CD4-positive, alpha-beta T cell treated with Interleukin-4 for 4 hours (primary cell): ENCODE measurements at places on chromosomes 16 and 17.

- no peak for DNase-seq
Observed at GRCh38 chr17:58362368-58363014, 10.5 kb upstream of the SUPT4H1 start.

DNA sequence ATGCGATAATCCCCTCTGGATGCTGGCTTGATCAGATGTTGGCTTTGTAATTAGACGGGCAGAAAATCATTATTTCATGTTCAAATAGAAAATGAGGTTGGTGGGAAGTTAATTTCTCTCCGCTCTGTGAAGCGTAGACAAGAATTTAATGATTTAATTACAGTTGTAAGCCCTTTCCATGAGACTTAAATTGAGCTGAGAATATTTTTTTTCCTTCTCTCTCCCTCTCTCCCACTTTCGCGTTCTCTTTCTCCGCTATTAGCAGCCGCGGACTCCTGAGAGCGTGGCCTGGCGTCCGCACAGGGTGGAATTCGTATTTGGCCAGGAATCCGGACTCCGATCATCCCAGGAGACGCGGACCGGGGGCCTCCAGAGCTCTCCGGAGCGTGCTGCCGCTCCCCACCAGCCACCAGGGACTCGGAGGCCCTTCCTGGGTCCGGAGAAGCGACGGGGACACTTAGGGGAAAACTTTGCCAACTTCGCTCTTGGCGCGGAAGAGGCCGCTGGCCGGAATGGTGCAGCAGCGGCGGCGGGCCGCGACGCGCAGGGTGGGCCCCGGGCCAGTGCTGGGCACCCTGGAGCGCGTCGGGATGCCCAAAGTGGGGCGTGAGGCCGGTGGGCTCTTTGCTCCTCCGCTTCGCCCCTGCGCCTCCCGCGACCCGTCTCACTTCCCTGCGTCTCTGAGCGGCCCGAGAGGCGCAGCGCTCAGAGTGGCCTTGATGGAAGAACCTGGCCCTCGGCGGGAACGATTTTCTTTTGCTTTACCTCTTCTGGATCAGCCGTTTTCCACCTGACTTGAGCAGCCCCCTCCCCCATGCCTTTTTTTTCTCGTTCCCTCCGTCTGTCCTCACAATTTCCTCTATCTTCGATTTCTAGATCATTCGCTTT, 3.6 kb upstream of the IRX3 start:
- DNase-seq = no peak

DNA sequence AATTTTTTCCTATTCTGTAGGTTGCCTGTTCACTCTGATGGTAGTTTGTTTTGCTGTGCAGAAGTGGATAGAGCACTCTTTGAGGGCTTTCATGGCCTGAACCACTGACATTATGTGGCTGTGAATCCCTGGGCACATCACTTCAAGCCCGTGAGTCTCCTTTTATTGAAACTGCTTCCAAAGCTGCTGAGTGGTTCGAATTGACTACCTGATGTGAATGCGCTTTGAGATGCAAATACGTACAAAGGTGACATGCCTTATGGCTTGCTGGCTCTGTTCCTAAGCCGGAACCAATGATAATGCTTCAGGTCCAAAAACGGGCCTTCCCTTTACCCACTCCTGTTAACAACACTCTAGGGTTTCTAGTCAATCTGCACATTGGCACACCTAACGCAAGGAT, 34.3 kb downstream of the ASPA start:
- no peak for DNase-seq

DNA sequence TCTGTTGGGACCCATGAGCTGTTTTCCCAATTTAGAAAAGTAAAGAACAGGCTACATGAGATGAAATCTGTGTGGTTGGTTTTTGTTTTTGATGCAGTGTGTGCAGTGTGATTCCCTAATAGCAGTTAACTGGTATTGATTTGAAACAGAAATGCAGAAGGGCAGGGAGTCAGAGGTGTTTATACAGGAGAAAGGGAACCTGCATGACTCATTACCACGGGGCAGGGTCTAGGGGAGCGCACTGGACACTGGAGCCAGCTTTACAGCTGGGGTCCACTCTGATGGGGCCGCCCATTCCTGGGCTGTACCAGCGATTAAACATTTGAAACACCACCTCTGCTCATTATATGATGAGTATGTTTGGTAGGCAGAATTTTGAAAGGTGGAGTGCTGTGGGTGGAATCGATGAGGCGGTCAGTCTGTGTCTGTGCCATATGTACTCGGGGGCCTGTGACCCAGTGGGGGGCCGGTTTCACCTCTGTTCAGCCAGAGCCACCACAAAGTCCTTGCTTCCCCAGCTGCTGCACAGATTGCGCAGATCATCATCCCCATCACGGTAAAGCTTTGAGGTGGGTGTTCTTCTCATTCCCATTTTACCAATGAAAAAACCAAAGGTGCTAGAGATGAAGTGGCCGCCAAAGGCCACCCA, 142.5 kb downstream of the CMIP start:
- no peak for DNase-seq

- DNase-seq = no peak
Observed at GRCh38 chr17:61337290-61337689, 62.4 kb upstream of the TBX2 start.

DNA sequence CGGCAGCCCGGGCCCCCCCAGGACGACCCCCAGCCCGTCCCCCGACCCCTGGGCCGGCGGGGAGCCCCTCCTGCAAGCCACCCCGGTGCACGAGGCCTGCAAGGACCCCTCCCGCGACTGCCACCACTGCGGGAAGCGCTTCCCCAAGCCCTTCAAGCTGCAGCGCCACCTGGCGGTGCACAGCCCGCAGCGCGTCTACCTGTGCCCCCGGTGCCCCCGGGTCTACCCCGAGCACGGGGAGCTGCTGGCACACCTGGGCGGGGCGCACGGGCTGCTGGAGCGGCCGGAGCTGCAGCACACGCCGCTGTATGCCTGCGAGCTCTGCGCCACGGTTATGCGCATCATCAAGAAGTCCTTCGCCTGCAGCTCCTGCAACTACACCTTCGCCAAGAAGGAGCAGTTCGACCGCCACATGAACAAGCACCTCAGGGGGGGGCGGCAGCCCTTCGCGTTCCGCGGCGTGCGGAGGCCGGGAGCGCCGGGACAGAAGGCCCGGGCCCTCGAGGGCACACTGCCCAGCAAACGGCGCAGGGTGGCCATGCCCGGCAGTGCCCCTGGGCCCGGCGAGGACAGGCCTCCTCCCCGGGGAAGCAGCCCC, 15.6 kb upstream of the ZFPM1 start:
- DNase-seq = peak; percentile 39

DNA sequence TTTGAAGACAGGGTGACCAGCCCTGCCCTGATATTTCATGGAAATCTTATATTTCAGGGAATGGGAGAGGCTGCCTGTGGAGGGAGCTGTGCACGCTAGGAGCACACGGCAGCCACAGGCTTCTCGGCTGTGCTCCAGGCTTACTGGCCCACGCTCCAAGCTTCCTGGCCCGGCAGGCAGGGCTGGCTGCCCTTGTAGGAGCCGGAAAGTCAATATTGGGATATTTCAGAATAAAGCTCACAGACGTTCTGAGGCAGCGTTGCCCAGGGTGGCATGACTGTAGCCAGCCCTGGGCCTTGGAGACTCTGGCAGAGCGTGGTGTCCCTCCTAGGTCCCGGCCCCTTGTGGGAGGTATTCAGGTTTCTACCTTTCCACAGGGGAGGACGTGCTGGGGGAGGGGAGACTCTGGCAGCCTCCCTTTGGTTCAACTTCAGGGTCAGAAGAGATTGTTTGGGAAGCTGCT, 95.6 kb downstream of the NPIPB11 start:
- DNase-seq = no peak

DNA sequence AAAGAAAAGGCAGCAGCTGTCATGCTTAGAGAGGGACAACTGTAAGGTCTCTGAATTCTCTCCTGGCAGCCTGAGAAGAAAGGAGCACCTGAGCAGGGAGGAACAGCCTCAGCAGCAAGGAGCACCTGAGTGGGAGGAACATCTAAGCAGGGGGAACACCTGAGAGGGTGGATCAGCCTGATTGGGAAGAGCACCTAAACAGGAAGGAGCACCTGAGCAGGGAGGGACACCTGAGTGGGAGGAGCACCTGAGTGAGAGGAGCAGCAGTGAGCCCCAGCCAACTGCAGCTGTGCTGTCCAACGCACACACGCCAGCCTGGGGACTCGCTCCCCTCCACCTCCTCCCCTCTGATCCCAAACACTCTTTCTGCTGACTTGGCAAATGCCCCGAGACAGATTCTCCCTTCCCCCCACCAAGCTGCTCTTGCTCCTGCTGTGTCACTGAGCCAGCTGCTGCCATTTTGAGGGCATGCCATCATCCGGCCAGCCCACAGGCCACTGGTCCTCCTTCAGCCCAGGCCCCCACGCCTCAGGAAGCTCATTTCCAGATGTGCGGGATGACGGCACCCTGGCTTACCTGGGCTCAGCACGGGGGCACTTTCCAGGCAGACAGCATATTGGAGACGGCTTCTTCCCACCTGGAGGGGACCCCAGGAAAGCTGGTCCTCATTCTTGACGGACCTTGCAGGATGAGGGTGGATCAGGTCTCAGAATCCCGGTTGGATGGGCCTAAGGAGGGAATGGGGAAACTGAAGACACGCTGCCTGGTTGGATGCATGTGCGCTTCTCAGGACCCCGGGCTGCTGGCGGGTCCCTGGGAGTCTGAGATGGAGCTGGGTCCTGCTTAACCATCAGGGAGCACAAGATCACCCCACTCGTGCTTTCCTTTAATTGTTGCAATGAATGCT, 57.7 kb upstream of the RBFOX3 start:
- DNase-seq = no peak

DNA sequence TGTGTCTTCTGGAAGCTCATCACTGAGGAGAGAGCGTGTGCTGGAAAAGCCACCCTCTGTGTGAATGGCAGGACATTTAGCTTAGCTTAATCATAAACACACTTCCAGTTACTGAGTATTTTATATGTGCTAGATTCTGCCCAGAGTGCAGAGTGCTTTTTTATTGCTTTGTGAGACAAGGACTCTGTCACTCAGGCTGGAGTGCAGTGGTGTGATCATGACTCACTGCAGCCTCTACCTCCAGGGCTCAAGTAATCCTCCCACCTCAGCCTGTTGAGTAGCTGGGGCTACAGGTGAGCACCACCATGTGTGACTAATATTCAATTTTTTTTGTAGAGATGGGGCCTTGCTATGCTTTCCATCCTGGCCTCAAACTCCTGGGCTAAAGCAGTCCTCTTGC, 61.4 kb upstream of the IRX3 start:
- DNase-seq = no peak

- DNase-seq = no peak
Observed at GRCh38 chr16:11514283-11514682, 72.4 kb downstream of the LITAF start.

DNA sequence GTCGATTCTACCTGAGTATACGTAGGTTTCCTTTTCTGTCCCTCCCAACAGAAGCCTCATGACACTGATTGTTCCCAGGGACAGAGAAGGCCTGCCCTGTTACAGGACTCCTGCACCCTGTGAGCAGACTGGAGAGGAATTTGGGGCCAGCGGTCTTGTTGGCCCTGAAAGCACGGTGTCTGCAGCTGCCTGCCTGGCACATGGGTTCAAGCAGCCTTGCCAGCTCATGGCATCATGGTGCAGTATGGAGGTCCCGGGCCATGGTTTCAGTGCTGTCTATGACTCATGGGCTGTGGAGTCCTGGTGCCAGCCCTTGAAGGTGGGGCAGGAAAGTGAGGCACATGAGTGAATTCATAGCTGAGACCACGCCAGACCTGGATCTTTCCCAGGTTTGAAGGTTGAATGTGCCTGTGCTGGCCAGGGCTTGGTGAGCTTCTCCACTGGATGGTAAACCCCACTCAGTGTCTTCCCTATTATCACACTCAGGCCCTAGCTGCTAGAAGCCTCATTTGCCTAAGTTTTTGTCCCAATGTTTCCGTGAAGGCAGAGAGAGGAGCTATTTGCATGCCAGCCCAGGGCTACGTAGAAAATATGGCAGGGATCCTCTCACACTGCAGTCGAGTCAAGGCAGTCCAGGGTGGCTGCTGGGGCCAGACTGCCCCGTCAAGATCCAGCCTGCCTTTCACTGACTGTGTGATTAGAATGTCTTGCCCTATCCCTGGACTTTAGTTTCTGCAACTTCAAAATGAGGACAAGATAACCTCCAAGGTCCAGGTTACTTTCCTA, 277.2 kb upstream of the CCL2 start:
- DNase-seq = no peak

DNA sequence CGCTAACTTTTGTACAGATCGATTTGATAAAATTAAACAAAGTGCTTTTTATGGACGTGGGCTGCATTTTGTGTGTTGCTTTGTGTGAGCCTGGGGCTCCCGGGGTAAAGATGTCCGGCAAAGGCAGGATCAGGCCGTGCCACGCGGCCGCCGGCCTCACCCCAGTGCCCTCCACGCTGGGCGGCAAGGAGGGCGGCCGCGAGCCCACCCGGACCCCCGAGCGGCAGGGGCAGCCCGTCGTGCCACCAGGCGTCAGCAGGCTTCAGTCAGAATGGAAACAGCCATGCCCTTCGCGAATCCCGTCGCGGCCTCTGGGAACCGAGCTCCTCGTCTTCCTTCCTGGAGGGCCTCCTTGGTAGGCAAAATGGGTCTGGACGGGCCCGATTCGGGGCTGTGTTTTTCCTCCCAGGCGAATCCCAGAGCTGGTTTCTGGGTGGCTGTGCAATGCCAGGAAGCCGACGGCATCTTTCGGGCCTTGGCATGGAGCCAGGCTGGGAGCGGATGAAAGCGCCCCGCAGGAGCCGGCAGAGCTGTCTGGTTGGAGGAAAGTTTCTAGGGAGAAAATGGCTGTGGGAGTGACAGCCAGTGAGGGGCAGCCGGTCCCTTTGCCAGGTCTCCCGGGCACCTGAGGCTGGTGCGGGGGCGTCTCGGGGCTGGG, 5.5 kb downstream of the SOX8 start:
- DNase-seq = no peak

DNA sequence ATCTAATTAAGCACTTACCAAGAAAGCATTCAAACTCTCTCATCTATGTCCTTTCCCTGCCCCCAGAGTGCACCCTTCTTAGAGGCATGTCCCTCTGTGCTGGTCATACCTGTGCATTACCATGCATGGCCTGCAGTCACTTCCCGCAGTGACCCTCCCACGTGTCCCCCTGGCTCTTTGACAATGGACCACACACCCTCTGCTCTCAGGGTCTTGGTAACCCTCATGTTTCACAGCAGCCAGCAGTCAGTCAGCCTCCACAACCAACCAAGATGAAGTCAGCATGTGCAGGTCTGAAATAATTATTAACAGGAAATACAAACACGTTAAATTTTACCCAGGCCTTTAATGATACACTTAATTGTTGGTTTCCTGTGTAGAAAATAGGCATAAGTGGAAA, 10.1 kb downstream of the KRT33A start:
- no peak for DNase-seq

DNA sequence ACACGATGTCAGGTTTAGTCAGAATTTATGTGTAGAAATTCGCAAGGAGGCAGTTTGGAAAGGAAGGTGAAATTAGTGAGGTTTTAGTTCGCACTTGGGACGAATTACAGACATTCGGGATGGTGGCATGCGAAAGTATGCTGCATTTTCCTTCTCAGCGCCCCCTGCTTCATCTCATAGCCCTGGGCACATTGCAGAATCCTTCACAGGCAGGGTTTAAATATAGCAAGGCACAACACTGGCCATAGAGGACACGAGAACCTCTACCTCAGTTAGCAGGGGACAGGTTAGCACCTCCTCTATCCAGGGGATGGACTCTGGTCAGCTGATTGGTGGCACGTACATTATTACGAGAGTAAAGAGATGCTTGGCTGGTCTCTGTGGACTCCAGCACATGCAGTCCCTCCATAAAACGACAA, 47.5 kb downstream of the MAP2K6 start:
- DNase-seq = no peak
